Hypothalamus (tissue), 51 donors: ENCODE measurements at places on chromosomes 5 and 9.

- no peak for DNase-seq
Observed at GRCh38 chr5:81212211-81212751, 20.8 kb upstream of the CKMT2 start.

- DNase-seq: no peak
Observed at GRCh38 chr9:133709015-133709611, 29.0 kb downstream of the SARDH start.

GRCh38 chr5:136457390-136458013, 92.2 kb upstream of the TRPC7 start:
- peak; percentile 52 for DNase-seq

- no peak for DNase-seq
Observed at GRCh38 chr5:123814801-123815470, 303.0 kb downstream of the CSNK1G3 start.

- DNase-seq: no peak
Observed at GRCh38 chr9:19441730-19442129, 32.9 kb downstream of the ACER2 start.

- DNase-seq: peak; percentile 38
Observed at GRCh38 chr9:70412832-70413463, 1.5 kb downstream of the KLF9 start.

DNA sequence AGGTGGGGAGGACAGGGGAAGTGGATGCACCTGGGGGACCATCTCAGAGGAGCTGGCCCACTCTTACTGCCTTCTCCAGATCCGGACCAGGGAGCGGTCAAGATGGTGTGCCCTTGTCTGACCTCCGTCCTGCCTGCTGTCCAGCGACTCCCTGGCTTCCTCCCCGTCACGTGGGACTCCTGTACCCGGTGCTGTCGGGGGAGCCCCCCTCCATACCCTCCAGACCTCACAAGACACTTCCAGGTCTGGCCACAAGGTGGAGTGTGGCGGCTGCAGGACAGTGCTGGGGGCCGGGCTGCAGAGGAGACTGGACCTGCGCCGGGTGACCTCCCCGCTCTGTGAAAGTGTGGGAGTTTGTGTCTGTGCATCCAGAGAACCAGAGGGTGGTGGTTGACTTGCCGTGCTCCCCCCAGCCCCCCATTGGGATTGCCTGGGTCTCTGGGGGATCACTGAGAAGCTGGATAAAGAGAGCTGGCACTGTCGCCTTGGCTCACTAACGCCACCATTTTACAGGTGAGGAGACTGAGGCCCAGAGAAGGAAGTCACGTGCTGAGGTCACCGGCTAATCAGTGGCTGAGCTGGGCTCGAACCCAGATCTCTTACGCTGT, 1.9 kb upstream of the CRB2 start:
- peak; percentile 60 for DNase-seq

DNA sequence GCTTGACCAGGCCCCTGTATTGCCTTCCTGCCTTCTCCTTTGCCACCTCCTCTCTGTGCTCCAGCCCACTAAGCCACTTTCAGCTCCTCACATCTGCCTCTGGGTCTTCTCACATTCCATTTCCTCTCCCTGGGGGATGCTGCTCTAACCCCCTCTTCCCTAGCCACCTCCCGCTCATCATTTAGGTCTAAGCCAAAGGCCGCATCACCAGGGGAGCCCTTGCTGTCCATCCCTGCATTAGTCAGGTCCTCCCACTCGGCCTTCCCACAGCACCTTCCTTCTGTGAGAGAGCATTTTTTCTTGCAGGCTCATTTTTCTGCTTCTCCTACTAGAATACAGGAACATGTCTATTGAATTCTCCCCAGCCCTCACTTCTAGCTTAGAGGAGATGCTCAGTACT, 72.6 kb upstream of the GALNT10 start:
- DNase-seq: no peak

- DNase-seq: no peak
Observed at GRCh38 chr9:35286381-35286780, 124.6 kb downstream of the UNC13B start.

- no peak for DNase-seq
Observed at GRCh38 chr9:69344459-69344858, 19.4 kb downstream of the ENTREP1 start.

GRCh38 chr5:102807878-102808502, 52.9 kb downstream of the PAM start:
- DNase-seq: no peak

DNA sequence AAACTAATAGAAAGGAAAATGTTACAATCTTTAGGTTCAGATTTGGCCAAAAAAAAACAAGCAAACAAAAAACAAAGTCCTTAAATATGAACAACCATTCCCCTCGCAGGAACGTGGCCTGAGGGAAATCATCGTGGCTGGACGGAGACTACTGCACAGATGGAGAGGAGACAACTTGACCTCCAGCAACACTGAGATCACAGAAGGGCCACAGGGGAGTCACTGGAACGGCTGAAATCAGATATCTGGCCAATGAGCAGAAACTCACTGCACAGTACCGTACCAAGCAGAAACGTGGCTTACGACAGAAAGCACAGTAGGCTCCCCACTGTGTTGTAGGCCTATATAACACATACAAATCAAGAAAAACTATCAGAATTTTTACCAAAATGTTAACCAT, 27.7 kb downstream of the CAMSAP1 start:
- DNase-seq: no peak

DNA sequence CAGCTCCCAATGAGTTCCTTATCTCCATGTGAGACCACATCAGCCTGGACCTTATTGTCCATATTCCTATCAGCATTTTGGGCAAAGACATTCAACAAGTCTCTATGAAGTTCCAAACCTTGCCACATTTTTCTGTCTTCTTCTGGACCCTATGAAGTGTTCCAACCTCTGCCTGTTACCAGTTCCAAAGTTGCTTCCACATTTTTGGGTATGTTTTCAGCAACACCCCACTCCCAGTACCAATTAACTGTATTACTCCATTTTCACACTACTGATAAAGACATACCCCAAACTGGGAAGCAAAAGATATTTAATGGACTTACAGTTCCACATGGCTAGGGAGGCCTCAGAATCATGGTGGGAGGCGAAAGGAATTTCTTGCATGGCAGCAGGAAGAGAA, 548.5 kb downstream of the CHSY3 start:
- no peak for DNase-seq

DNA sequence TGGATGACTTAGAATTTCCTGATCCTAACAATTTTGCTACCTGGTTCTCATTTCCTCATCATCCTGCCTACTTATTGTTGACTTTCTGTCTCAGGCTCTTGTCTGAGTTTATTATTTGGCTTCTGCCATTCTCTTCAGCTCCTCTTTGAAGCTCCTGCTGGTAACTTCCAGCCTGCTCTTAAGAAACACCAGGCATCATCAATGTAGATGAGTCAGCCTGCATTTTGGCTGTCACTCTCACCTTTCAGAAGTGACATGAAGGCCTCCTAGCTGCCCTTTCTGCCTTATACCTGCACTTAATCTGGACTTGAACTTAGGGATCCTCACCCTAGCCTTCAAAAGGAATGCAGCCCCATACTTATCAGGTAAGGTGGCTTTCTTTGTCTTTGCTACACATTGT, 551.8 kb upstream of the ZNF608 start:
- no peak for DNase-seq

DNA sequence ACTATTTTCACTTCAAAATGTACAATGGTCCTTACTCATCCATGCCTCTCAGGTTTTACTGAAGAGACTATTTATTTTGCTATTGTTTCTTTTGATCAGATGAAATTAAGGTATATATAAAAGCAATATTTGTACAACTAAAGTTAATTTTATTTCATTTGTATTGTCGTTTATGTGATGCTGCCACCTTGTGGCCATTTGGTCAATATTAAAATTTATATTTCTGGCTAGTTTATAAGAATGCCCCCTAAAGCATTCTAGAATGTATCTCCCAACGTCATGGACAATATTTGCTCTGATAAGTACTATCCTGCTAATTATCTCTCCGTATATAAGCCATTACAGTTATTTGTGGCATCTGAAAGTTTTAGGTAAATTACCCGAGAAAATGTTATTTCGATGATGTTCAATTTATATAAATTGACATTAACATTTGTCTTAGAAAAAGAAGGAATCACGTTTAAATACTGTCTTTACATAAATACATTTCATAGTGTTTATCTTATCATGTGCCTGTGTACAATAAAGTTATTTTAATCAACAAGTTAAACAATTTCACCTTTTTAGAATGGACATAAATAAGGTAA, 680.0 kb downstream of the TAF11L14 start:
- no peak for DNase-seq

DNA sequence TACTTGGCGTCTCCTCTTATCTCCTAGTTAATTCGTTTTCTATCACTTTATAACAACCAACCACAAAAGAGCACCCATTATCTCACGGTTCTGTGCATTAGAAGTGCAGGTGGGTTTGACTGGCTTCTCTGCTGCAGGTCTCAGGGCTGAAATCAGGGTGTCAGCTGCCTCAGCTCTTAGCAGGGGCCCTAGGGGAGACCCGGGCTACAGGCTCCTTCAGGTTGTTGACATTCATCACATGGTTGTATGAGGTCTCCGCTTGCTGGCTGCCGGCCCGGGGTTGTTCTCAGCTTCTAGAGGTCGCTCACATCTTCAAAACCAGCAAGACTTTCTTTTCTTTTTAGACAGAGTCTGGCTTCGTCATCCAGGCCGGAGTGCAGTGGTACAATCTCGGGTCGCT, 2.9 kb upstream of the ZMYND19 start:
- no peak for DNase-seq

DNA sequence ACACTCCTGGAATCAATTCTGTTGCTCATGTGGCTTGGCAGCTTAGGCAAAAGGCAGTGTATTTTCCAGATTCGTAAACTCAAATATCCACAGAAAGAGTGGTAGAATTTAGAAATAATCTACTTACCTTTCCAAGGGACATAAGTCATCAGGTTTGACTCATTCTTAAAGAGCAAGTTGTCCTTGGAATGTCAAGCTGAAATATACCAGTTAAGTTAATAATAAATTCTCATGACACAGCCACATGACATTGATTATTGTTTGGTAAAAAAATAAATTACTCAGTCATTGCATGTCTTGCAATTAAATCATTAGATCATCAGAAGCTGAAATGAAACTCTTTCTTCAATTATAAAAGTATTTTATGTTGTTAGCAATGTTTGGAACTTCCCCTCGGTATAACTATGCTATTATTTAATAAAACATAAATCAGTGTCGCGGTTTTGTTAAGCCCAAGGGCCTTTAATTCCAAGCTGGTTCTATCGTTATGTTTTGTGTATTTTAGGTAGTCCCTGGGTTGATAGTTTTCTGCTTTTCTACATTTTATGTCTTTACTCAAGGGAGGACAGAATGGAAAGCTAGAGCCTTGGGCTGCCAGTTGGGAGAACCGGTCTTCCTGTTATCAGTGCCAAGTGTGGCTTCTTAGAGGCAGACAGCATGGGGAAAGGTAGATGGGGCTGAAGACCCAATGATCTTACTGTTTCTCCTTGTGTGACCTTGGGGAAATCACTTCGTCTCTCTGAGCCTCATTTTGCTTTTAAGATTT, 79.3 kb upstream of the PRLR start:
- no peak for DNase-seq

DNA sequence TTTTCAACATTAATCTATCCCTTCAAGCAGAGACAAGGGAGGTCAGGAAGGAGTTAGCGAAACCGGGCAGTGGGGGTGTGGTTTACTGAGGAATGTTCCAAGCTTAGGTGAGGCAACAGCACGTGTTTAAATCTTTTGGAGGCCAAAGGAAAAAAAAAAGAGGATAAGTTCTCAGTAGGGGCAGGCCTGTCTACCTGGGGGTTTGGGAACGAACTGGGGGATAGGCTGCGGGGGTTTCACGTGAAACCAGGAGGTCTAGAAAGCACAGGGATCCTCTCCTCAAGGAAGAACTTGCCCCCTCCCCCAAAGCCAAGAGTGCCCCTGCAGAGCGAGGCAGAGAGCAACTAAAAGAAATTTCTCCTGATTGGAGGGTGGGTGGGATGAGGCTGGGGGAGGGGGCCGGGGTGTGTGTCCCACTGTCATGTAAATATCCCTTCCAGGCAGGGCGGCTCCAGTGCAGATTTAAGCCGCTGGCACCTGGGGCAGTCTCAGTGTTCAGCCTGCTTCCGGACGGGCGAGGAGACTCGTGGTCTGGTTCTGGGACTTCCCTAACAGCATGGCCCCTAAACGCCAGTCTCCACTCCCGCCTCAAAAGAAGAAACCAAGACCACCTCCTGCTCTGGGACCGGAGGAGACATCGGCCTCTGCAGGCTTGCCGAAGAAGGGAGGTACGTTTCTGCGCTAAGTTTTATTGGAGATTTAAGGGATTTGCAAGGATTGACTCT, 5.5 kb upstream of the SET start:
- no peak for DNase-seq

DNA sequence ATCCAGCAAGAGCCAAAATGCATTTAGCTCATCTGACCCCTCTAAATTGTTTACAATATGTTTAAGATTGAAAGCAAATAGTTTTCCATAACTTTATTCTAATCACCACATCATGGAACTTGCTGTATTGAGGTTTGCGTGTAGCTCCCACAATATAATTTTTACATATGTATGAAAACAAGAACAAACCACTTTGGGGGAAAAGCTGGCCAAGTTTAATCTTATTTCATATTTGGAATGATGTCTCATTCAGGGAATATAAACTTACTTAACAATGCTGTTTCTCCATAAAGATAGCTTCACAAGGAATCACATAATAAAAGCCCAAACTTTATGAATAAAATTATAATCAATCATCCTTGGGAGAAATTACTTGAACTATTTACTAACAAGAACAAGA, 194.6 kb upstream of the PCSK5 start:
- no peak for DNase-seq

DNA sequence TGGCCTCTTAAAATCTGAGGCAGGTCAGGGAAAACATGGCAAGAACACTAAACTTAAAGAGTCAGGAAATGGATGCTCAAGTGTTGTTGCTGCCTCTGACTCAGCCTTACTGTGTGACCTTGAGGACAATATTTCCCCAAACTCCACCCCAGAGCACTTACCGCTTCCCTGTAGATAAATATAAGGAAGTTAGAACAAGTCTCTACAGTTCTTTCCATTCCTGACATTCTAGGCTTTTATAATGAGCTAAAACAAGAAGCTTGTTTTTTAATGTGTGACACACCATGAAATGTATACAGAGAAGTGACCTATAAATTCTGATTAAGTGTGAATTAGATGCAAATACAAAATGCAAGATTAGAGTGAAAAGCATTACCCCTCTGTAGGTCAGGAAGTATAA, 129.3 kb downstream of the GRIA1 start:
- DNase-seq: no peak

DNA sequence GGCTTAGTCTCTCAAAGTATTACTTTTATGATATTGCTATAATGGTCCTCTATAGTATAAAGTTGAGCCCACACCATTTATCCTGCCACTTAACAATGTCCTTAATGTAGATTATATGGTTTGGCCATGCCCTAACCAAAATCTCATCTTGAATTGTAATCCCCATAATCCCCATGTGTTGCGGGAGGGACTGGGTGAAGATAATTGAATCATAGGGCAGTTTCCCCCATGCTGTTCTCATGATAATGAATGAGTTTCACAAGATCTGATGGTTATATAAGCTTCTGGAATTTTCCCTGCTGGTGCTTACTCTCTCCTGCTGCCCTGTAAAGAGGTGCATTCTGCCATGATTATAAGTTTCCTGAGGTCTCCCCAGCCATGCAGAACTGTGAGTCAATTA, 498.8 kb downstream of the RAB3C start:
- no peak for DNase-seq

GRCh38 chr5:169080448-169080911, 220.5 kb downstream of the SLIT3 start:
- DNase-seq: no peak

- no peak for DNase-seq
Observed at GRCh38 chr5:120164037-120164436, 300.1 kb upstream of the PRR16 start.
